ENCODE measurements at places on chromosomes 7 and 10.

DNA sequence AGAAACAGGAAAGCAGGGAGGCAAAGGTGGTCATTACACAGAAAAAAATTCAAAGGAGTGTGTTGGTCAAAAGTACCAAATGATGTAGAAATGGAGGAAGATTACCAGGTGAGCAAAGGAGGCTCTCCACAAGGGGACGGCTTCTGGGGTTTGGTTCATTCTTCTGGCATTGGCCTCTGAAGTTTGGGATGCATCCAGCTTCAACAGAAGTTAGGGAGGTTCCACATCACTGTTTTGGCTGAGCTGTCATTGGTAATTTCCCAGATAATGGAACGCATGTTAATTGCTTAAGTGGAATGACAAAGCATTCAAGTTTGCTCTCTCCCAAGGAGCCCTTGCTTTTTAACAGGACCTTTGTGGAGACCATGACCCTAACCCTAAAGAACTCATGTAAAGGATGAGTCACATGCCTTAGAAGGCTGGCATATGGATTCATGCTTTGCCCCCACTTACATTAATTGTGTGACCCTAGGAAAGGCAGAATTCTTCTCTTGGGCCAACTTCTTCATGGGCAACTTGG, 398.6 kb downstream of the GPAM start:
- DNase-seq, result no peak

DNA sequence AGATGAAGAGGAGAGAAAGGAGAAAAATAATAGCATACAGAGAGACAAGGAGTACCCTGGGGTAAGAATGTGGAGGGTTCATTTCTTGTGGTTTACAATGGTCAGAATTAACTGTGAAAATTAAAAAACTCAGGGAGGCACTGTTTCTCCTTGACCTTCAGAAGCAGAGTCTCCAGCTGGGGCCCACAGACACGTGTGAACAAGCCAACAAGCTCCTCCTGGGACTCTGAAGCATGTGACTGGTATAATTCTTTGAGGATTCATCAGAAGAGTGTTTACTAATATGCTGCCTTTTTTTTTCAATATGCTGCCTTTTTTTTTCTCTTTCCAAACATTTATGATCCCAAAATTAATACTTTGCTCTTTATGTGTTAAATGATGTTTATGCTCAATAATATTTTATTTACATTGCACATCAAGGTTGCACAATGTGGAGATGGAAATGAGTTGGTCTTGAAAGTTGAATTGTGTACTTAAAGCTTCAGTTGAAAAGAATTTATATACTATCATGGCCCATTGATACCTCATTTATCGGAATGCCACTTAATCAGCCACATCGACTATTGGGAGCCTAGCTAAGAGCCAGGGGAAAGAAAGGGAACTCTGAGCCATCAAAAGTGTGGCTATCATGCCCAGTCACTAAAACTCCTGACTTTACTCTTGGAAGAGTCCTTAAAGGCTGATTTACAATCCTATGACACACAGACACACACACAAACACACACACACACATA, 134.7 kb upstream of the RHOBTB1 start:
- no peak for DNase-seq

DNA sequence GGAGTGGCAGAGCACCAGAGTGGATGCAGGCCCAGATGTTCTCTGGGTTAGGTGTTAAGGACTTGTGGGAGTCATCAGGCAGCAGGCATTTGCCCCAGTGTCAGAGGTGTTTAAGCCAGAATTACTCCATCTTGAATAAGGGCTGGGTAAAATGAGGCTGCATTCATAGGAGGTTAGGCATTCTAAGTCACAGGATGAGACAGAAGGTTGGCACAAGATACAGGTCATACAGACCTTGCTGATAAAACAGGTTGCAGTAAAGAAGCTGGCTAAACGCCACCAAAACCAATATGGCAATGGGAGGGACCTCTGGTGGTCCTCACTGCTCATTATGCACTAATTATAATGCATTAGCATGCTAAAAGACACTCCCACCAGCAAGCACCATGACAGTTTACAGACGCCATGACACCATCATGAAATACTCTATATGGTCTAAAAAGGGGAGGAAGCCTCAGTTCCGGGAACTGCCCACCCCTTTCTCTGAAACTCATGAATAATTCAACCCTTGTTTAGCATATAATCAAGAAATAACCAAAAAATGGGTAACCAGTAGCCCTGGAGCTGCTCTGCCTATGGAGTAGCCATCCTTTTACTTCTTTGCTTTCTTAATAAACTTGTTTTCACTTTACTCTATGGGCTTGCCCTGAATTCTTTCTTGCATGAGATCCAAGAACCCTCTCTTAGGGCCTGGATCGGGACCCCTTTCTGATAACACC, 882 bp upstream of the LRRC61 start:
- DNase-seq, result no peak

DNA sequence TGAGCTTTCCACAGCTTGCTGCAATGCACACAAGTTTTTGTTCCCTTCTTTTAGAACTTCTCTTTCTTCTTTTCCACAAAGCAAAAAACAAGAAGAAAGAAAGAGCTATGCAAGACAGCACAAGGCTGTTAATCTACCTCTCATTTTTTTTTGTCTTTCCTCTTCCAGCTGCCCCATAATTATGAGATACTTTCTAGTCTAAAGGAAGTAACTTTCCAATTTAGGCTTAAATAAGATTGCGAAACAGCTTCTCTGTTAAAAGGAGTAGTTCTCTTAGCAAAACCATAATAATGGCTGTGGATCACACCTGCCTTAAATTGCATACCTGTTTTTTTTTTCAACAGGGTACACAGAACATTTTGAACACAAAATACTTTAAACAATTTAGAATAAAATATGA, 56.0 kb downstream of the NDUFB2 start:
- no peak for DNase-seq

GRCh38 chr10:81876253-81877077, 1.5 kb downstream of the NRG3 start:
- DNase-seq, result no peak

- DNase-seq, result no peak
These were observed 55.0 kb upstream of the BTBD16 start for GRCh38 chr10:122216047-122216446.

GRCh38 chr10:131480066-131480465, 168.5 kb upstream of the TCERG1L start:
- no peak for DNase-seq

DNA sequence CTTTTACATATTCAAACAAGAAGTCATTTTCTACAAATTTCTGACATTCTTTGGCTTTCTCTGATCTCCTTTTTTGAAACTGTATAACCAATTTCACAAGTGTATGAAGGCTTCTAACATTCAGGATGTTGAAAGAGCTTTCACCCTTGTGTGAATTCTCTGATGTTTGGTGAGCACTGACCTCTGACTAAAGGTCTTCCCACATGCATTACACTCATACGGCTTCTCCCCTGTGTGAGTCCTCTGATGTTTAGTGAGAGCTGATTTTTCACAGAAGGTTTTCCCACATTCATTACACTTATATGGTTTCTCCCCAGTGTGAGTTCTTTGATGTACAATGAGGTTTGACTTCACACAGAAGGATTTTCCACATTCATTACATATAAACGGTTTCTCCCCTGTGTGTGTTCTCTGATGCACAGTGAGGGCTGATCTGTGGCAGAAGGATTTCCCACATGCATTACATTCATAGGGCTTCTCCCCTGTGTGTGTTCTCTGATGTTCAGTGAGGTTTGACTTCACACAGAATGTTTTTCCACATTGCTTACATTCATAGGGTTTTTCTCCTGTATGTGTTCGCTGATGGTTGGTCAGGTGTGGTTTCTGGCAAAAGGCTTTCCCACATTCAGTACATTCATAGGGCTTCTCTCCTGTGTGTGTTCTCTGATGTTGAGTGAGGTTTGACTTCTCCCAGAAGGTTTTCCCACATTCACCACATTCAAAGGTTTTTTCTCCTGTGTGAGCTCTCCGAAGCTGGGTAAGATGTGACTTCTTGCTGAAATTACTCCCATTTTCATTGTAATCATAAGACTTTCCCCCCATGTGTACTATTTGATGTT, 25.7 kb downstream of the ZNF248 start:
- DNase-seq, result no peak

DNA sequence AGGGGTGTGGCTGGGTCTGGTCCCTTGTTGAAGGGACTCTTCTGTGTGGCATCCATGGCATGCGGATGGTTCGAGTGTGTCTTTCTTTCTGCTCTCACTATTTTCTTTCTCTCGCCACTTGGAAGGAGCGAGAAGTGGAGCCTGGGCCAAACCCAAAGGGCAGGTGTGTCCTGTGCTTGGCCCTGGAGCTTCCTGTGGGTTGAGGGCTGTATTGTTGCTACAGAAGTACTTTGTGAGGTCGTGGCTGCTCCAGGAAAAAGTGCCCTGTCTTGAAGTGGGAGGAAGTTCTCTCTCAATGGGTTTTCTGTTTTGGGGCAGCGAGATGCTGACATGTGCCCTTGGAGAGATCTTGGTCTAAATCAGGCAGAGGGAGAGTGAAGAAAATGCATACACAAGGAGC, 72.0 kb downstream of the DOCK1 start:
- DNase-seq, result no peak

- DNase-seq, result no peak
These were observed 105.6 kb upstream of the RET start for GRCh38 chr10:42971251-42971599.

- no peak for DNase-seq
These were observed 673.7 kb downstream of the SUGCT start for GRCh38 chr7:40808378-40808942.

DNA sequence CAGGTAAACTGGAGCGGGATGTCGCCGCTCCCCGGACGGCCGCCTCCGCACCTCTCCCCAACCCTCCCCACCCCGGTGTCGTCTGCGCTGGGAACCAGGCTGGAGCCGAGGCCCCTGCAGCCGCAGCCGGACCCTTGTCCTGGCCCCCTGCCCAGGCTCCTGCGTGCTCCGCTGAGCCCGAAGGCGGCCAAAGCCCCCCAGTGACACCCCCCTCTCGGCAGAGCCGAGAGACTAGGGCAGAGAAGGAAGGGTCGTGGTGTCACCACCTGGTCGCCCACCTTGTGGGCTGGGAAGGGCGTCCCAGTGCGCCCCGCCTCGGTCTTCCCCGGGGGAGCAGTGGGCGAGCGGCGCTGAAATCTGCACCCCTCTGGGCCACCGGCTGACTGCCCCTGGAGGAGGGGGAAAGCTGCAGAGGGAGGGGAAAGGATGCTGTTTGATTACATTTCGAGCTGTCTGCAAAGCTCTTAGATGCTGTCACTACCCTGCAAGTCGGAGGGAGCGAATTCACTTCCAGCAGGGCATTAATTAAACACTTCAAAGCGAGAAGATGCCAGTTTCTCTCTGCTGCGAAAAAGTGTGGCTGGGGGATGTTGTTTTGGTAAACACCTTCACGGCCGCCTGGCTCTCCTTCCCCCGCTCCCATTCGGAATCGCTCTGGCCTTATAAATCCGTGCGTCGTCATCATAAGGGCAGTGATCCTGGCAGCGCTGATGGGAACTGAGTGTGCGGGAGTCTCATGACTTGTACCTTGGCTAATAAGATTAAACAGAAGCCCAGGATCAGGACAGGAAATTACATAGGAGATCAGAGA, 622 bp downstream of the DYNC1I1 start:
- no peak for DNase-seq

DNA sequence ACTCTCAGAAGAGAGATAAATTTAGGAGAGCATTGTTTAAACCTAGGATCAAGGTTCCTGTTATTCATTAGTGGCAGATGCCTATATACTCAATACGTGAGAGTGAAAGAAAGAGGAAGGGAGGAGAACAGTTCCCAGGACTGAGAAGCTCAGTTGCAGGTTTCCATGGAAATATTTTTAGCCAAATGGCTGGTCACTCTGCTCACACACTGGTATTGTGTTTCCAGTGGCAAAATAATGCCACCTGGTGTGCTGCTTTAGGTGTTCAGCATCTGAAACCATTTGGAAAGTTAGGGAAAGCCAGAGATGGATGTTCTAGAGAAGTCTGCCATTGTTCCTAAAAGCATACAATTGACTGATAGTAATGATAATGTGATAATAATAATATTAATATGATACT, 827.7 kb downstream of the SORCS3 start:
- DNase-seq, result no peak

DNA sequence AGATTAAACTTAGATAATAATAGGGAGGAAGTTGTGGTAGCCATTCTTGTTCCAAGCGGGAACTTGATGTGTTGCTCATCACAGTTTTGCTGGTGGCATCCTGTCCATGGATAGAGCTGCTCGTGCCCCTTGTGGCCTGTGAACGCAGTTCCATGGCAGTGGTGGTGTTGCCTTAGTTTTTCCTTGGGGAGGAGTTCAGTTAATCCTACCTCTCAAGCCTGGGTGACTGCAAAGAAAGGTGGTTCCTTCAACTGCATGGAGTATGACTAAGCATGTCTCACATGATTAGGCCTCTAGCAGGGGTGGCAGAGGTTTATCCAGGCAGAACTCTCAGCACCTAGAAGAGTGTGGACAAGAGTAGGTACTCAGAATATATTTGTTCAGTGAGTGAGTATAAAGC, 99.7 kb downstream of the MAPK8 start:
- no peak for DNase-seq

- no peak for DNase-seq
These were observed 78.6 kb downstream of the LCOR start for GRCh38 chr10:96910488-96911395.

DNA sequence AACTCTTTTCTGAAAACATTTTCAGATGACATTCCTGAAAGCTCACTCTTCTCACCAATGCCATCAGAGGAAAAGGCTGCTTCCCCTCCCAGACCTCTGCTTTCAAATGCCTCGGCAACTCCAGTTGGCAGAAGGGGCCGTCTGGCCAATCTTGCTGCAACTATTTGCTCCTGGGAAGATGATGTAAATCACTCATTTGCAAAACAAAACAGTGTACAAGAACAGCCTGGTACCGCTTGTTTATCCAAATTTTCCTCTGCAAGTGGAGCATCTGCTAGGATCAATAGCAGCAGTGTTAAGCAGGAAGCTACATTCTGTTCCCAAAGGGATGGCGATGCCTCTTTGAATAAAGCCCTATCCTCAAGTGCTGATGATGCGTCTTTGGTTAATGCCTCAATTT, 16.5 kb downstream of the ANLN start:
- no peak for DNase-seq

Measured in NCI-H2107 (cell line).